ENCODE measurements at places on chromosomes 11 and 22.

DNA sequence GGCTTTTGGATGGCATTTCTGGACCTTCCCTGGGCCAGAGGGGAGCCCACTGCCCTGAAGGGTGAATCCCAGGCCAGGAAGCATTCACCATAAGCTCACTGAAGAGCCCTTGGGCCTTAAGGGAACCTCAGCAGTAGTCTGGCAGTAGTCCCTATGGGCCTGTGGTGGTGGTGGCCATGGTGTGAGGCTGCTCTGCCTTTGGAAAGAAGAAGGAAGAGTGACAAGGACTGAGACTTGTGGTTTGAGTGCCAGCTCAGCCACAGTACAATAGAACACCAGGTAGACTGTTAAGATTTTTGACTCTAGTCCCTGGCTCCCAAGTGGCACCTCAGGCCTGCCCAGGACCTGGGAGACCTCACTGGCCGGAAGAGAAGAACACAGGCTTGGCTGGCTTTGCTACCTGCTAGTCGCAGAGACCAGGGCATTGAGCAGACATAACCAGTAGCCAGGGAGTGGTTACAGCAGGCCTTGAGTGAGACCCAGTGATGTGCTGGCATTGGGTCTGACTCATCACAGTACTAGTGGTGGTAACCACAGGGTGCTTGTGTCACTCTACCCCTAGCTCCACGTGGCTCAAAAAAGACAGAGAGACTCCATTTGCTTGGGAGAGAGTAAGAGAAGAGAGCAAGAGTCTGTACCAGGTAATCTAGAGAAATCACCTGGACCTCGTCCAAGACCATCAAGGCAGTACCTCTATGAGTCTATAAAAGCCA, 259.8 kb upstream of the BLID start:
- DNase-seq = no peak
- peaks cover 17% of the 10 kb centered on the region for H3K27me3 ChIP-seq
- H3K36me3 ChIP-seq = no peaks in the 10 kb centered on the region

DNA sequence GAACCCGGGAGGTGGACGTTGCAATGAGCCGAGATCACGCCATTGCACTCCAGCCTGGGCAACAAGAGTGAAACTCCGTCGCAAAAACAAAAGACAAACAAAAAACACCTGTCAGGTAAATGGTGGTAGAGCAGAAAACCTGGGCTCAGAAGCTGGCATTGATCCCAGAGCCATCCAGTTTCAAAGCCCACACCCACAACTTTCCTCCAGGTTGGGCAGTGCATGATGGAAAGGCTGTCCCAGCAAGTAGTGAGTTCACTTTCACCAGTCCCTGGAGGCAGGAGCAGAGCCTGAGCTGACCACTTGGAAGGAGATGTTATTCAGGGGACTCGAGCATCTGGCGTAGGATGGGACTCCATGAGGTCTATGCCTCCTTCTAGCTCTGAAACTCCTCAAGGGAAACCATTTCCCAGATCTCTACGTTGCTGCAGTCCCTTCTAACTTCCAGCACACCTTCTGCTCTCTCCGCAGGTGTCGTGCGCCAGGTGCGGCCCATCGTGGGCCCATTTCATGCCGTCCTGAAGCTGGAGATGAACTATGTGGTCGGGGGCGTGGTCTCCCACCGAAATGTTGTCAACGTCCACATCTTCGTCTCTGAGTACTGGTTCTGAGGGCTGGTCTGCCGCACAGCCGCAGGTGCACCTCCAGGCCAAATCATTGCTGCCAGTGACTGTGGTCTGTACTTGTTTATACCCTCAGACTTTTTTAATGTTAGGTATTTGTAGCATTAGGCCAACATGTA, 71.6 kb upstream of the ATXN10 start:
- H3K4me3 ChIP-seq = no peak overlapping the region
- H3K27me3 ChIP-seq = no peaks in the 10 kb centered on the region
- DNase-seq = no peak
- H3K36me3 ChIP-seq = peaks cover 3% of the 10 kb centered on the region
- no peak overlapping the region for H3K27ac ChIP-seq

DNA sequence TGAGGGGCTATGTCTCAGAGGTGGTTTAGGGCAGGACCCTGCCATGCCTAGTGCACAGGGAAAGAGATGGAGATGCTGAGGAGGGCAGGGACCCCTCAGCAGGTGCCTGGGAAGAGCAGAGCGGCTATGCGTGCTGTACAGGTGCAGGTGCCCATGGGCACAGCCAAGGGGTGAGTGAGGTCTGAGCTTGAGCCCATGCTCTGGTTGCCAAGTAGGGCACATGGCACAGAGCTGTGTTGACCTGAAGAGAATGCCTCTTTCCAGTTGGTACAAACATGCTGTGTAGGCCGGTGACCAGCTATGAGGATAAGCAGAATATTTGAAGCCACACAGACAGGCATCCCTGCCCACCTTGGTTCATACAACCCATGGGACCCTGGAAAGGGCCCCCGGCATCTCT, 65.8 kb upstream of the NECTIN1 start:
- H3K27ac ChIP-seq = no peak overlapping the region
- H3K36me3 ChIP-seq = no peaks in the 10 kb centered on the region
- H3K4me1 ChIP-seq = peaks cover 15% of the 10 kb centered on the region
- peaks cover 24% of the 10 kb centered on the region for H3K27me3 ChIP-seq

DNA sequence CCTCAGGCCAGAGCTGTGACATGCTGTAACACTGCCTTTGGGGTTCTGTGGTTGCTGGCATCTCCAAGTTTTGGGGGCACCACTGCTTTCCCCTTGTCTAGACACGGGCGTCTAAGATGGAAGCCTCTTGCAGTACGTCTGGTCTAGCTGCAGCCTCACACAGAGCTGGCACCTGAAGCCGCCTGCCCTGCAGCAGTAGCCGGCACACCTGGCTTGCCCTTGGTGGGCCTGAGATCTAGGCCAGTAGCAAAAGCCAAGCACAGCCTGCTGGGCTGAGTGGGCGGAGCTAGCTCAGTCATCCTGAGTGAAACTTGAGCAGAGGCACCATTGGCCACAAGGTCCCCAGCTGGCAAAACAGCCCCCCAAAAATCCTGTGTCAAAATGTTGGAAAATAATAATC, 154.2 kb downstream of the DLG2 start:
- no peaks in the 10 kb centered on the region for H3K4me1 ChIP-seq
- no peak overlapping the region for H3K27ac ChIP-seq
- H3K4me3 ChIP-seq = no peak overlapping the region
- DNase-seq = no peak
- H3K36me3 ChIP-seq = no peaks in the 10 kb centered on the region
- no peaks in the 10 kb centered on the region for H3K27me3 ChIP-seq

- no peaks in the 10 kb centered on the region for H3K27me3 ChIP-seq
- peaks cover 15% of the 10 kb centered on the region for H3K36me3 ChIP-seq
- no peak for DNase-seq
- H3K4me3 ChIP-seq = no peak overlapping the region
- peaks cover 16% of the 10 kb centered on the region for H3K4me1 ChIP-seq
These were observed 14.8 kb downstream of the TAB1 start for GRCh38 chr22:39414377-39414776.

DNA sequence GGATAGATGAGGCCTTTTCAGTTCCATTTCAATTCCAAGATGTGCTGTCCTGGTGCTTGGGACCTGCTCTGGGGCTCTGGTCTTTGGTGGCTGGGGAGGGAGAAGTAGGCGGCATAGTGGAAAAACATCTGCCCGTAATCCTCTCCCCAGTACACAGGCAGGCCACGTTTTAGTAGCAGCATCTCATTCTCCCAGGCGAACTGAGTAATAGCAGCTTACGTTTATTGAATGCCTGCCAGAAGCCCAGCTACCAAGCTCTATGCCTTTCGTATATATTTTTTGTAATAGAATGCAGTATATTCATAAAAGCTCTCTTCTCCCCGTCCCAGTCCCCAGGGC, 11.4 kb downstream of the ACO2 start:
- DNase-seq = no peak
- peaks cover 38% of the 10 kb centered on the region for H3K4me1 ChIP-seq
- peak overlapping the region; percentile 59 for H3K27ac ChIP-seq
- H3K4me3 ChIP-seq = no peak overlapping the region
- H3K36me3 ChIP-seq = no peaks in the 10 kb centered on the region
- no peaks in the 10 kb centered on the region for H3K27me3 ChIP-seq

GRCh38 chr11:117560780-117561530, 233.3 kb downstream of the CEP164 start:
- H3K4me3 ChIP-seq = no peak overlapping the region
- no peak overlapping the region for H3K27ac ChIP-seq
- no peak for DNase-seq
- no peaks in the 10 kb centered on the region for H3K36me3 ChIP-seq

- H3K4me1 ChIP-seq = peaks cover 9% of the 10 kb centered on the region
- H3K4me3 ChIP-seq = no peak overlapping the region
- no peaks in the 10 kb centered on the region for H3K27me3 ChIP-seq
- H3K36me3 ChIP-seq = no peaks in the 10 kb centered on the region
These were observed 117.0 kb downstream of the SLC1A2 start for GRCh38 chr11:35302398-35302797.

Measured in osteocyte (in vitro differentiated cells).